HCT116 (cell line): ENCODE measurements at places on chromosomes 7 and 10.

DNA sequence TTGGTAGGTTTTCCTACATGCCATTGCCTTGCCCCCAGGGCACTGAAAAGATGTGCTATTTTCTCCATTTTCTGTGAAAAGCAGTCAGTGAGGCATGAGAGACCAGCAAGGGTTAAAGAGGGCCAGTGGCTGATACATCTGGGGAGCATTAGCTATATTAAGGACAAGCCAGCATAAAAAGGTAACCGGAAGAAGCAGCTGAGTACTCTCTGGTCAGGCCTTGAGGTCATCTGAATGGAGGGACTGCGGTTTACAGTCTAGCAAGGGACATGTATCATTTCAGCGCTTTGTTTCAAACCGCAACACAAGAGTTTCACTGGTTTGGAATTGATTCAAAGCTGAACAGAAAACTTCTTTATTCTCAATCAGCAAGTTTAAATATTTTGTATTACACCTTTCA lies 120.4 kb downstream of the EPDR1 start:
- DNase-seq, result no peak

- no peak for DNase-seq
These were observed 7.8 kb upstream of the CCNY start for GRCh38 chr10:35328404-35329037.

- no peak for DNase-seq
These were observed 3.9 kb upstream of the SGPL1 start for GRCh38 chr10:70811881-70812280.

DNA sequence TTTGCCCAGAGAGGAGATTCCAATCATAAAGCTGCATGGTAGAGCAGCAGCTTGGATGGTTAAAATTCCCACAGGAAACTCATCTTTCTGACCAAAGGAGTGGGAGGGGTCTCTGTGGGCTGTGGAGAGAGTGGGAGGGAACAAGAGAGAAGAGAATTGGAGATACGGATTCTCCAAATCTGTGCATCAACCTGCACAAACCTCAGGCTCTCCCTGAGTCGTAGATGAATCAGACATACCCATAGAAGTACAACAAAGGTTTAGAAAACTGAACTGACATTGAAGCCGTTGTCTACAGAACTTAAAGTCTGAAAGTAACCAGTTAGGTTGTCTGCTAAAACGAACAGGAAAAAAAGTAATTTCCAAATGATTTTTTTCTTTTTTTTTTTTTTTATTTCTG lies 41.9 kb downstream of the CYCS start:
- DNase-seq, result no peak

DNA sequence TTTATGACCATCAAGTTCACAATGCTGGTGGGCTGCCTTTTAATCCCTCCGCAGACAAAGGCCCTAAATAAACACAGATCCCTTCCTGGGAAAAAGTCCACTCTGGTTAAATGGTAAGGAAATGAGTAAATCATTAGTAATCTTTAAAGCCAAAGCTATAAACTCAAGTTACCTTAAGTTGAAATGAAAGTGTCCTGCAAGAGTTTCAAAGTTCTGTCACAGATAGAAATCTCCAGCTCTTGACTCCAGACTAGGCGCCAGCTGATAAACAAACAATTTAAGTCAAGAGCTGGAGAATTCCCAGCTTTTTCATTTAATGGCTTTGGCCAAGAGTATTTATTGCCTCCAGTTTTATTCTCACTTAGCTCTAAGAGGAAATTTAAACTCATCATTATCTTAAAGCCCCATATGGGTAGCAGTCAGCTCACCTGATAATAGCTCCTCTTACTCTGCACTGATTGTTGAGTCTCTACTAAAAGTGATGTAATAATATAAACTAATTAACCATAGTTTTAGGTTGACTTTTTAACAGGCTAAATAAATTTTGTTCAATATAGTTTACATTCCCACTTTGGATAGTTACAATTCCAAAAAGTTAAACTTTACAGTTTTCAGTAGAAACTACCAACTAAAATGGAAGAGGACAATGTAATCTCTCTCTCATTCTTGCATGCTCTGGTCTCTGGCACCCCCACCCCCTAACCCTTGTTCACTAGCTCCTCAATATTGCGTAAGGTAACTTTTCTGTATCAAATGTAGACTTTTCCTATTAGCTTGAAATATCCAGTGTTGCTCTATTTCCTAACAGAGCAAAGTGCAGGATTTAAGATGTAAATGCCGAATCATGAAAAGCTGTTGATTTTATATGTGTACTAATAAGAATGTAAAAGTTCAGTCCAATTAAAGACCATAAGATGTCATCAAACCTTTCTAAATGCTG lies 56.1 kb downstream of the HIBADH start:
- no peak for DNase-seq

GRCh38 chr10:111698711-111699110 lies 484.9 kb downstream of the GPAM start:
- DNase-seq, result no peak

DNA sequence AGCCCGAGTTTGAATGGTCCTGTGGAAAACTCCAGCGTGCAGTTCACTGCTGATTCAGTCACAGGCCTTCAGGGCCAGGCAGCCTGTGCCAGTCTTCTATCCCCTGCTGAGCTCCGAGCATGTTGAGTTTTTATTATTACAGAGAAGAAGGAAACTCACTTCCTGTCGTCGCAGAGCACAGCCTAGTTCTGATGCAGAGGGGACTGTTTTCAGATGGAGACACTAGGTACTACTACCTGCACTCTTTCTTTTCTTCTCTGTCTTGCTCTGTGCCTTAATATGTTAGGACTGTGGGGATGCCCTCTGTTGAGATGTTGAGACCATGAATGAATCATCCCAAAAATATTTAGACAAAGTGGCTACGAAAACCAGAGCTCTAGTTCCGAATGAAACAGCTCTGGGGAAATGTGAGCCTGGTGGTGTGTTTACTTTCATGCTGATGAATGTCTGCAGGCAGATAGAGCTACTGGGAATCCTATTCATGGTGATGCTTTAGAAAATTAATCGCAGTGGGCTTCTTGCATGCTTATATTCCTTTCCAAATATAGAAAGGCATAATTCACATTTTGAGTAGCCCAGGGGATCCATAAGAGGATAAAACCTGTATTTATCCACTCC lies 29.6 kb downstream of the CASP7 start:
- DNase-seq, result no peak

- no peak for DNase-seq
These were observed 24.5 kb upstream of the MSRB2 start for GRCh38 chr10:23070913-23071218.

GRCh38 chr10:126027692-126028091 lies 131.3 kb downstream of the FANK1 start:
- DNase-seq, result no peak

- peak; percentile 13 for DNase-seq
These were observed 33.1 kb downstream of the GPRIN2 start for GRCh38 chr10:46523119-46523961.

- DNase-seq, result no peak
These were observed 77.8 kb downstream of the ATAD1 start for GRCh38 chr10:87740254-87740655.

DNA sequence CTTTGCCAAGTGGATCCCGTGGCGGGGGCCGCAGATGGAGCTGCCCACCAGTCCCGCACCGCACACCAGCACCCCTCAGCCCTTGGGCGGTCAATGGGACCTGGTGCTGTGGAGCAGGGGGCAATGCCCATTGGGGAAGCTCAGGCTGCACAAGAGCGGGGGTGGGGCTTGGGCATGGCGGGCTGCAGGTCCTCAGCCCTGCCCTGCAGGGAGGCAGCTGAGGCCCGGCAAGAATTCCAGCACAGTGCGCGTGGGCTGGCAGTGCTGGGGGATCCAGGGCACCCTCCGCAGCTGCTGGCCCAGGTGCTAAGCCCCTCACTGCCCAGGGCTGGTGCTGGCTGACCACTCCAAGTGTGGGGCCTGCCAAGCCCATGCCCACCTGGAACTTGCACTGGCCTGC lies 136.2 kb upstream of the ANKRD30A start:
- DNase-seq, result no peak

- DNase-seq, result no peak
These were observed 614.1 kb downstream of the GALNT17 start for GRCh38 chr7:71746006-71746405.

- DNase-seq, result no peak
These were observed 247.7 kb upstream of the PPP2R2D start for GRCh38 chr10:131653140-131653539.

GRCh38 chr10:125881192-125881591 lies at the start of gene DHX32:
Gene DHX32, minus strand, starts transcription at chr10:125881292. Its CDS starts 468 bp downstream, at chr10:125880824.
- DNase-seq, result no peak

GRCh38 chr7:158328376-158329013 lies 259.1 kb downstream of the PTPRN2 start:
- DNase-seq, result no peak

DNA sequence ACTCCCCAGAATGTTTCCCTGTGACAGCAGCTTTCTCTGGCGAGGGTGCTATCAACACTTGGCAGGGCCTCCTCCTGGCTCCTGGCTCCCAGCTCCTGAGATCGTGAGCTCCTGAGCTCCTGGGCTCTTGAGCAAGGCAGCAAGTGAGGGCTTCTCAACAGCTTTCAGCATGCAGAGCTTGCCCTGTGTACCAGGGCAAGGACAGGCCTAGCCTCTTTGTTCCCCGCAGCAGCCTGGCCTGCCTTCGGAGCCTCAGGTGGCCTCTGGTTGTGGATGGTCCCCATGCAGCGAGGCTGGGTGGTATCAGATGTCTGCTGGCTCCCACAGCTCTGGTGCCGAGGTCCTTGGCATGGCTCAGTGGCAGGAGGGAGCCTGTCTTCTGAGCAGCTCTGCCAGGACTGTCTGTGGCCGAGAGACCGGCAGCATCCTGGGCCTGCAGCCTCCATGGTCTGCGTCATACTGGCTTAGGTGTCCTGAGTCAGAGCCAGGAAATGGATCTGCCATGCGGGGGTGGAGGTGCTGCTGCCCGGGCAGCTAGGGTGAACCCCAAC lies 44.2 kb downstream of the ZMIZ1 start:
- no peak for DNase-seq

DNA sequence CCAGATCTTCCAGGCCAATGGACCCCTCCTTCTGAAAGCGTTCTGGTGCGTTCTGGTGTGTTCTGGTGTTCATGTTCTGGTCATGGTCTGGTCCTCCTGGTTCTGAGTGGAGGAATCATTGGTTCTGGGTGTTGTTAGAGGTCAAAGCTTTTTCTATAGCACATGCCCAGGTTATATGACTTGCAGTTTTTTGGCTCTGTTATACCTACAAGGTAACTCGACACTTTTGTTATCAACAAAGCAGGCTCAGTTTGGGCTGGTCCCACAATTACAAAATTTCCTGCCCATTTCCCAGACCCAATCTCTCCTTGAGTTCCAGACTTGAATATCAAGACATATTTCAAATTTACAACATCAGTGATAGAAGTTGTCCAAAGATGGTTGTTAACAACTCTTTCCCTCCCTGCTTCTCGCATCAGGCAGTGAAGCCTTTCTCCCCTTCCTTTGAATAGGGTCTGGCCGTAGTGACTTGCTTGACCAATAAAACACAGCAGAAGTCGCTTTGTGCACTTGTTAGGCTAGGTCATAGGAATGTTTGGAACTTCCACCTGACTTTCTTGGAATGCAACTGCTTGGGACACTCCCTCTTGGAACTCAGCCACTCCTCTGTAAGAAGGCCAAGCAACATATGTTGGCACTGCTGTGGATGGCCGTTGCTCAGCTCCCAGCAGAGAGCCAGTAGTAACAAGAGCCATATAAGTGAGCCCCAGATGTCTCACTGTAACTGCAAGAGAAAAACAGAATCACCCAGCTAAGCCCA lies 83.1 kb upstream of the STEAP1B start:
- DNase-seq, result no peak

GRCh38 chr7:117008886-117009531 lies 55.7 kb downstream of the ST7 start:
- no peak for DNase-seq

DNA sequence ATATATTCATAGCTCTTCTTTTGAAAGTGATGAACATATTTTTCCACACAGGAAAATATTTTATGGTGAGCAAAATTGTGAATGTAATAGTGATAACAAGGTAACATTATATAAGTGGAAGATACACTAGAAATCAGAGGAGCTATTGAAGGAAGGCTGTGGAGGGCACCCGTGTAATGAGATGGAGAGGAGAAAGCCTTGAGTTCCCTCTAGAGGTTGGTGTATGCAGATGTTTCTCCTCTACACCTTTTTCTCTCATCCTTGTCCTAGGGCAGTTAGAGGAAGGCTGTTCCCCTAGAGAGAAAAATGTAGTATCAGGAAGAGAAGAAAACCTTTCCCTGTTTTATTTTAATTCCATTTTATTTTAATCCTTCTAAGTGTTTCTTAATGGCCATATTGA lies 54.6 kb upstream of the NRG3 start:
- DNase-seq, result no peak

GRCh38 chr10:23768281-23768680 lies 329.4 kb downstream of the OTUD1 start:
- no peak for DNase-seq

DNA sequence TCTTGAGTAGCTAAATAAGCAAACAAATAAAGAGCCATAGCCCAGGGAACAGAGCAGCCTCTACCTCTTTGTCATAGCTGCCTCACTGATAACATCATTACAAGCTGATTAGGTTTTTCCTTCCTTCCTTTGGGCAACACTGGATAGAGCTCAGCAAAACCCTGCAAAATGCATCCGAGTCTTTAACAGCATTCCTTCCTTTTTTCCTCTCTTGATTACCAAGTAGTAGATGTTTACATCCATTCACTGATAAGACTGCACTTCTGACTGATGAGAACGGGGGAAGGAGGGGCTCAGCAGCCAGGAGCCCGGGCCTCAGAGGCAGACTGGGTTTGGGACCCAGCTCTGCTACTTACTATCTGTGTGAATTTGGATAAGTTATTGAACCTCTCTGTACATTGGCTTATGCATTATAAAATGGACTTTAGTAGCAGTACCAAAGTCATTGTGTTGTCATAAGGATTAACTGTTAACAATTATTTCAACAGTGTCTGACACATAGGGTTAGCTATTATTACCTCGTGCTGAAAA lies 214.2 kb downstream of the ANK3 start:
- no peak for DNase-seq

DNA sequence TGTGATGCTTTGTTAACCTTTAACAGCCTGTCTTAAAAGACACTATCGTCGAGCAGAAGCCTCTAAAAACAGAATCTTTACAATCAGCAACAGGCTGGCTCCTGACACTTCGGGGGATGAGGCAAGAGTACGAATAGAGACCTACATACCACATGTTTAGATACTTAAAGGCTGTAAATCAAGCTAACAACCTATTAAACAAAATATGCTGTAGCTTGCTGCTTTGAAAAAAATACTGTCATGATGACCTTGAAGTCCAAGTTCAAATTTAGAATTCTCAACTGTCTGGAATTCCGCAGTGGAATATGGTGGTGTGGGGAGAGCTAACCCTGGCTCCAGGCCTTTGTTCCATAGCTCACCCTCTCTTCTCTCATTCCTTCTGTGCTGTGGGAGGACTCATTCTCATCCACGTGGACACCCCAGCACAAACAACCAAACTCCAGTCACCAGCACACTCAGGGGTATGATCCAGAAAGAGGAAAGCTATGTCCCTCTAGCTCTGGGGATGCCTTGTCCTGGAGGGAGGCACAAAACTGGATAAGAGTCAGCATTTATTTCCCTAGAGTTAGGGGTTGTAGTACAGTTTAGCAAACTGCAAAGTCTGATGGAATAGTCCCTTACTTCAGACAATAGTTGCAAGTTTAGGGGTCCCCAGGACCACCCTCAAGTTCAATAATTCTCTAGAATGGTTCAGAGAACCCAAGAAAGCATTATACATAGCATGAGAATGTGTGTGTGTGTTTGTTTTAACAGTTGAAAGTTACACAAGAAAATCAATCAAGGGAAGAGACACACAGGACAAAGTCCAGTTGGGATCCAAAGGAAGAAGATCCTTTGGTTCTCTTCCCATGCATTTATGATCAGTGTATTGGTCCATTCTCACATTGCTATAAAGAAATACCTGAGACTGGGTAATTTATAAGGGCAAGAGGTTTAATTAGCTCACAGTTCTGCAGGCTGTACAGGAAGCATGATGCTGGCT lies 196.1 kb upstream of the SVIL start:
- no peak for DNase-seq
